ENCODE measurements at places on chromosomes 2 and 18. TPM values are rescaled to one million over a fixed set of nuclear protein-coding genes. Genes with fewer than 3 reads are reported as not detected.

C2orf66 gene
- total RNA-seq, result not detected

SOX11 gene
- total RNA-seq, result 40.7 TPM

- DNase-seq, result no peak
Measured at GRCh38 chr18:58183226-58183625, 139.2 kb downstream of the NEDD4L start.

DNA sequence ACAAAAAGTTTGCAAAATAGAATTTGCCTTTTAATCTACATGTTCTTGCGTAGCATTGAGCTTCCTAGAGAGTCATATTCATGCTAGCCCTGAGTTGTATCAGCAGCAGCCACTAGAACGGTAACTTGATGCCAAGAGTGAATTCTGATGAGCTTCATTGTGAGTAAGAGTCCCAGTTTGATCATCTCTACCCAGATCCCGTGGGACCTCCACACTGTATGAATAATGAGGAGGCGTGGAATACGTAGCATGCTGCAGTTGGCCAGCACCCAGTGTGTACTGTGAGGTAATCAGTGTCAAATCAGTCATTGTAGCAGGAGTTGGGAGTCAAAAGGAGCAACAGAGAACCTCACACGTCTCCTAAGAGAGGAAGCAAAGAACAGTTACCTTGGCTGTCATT is 197.9 kb downstream of the NEDD4L start:
- DNase-seq, result no peak

GRCh38 chr2:99880148-99880963 is 262.0 kb downstream of the AFF3 start:
- DNase-seq, result peak; percentile 33

DNA sequence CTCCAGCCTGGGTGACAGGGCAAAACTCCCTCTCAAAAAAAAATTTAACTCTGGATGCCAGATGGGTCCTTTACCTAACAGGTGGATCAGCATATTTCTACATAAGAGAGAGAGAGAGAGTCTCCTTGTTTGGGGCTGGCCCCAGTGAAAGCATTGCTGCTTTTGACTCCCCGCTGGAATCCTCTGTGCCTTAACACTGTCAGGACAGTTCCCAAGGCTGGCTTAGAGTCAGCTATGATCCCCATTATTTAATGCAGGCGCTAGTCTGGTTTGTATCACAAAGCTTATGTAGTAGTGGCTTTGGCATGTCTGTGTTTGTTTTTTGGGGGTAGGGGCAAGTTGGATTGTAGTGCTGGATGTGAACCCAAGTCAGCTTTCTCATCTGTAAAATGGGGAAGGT is 9.4 kb downstream of the INPP4A start:
- DNase-seq, result no peak

DNA sequence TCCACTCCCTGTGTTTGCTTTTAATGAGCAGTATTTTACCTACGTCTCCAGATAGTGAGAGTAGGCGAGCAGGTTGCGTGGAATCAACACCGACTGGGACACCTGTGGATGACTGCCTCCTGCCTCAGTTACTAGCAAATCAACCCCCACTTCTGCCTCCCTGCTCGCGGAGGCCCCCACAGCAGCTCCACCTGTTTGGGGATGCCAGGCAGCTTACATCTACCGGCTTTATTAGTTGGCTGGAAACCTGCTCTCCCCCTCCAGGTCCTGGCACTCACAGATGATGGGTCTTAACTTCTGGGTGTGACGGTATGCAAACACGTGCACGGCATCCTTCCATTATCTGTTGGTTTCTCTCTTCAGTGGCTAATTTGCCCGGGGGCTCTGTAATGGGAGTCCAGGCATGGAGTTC is 164.4 kb upstream of the SESTD1 start:
- DNase-seq, result no peak

DNA sequence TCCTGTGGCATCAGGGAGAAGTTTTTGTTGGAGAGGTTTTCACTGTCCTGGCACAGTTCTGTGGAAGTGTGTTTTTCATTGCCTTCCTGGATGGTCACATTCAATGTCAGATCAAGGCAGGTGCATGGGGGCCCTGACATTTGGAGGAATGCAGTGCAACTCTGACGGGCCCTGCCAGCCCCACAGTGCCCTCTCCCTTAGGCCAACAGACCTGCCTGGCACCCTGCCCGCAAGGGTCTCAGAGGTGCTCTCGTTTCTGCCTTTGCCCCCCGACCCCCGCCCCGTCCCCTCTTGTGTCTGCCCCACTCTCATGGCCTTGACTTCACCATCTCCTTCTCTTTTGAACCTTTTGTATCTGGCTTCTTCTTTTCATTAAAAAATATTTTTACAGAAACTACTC is 257.2 kb upstream of the HDAC4 start:
- no peak for DNase-seq

DNA sequence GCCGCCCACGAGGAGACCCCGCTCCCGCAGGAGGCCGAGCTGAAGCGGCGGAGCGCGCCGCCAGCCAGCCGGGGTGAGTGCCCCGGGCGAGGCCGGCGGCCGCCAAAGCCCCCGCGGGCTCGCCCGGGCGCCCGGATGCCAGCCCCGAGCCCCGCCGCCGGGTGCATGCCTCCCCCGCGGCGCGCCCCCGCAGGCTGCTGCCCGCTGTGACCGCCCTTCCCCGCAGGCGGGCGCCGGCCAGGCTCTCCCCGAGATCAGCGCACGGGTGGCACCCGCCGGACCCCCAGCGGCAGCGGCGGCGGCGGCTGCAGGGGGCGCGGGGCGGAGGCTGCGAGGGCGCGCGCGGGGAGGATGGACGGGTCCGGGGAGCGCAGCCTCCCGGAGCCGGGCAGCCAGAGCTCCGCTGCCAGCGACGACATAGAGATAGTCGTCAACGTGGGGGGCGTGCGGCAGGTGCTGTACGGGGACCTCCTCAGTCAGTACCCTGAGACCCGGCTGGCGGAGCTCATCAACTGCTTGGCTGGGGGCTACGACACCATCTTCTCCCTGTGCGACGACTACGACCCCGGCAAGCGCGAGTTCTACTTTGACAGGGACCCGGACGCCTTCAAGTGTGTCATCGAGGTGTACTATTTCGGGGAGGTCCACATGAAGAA is 470 bp downstream of the KCNF1 start:
- no peak for DNase-seq

DNA sequence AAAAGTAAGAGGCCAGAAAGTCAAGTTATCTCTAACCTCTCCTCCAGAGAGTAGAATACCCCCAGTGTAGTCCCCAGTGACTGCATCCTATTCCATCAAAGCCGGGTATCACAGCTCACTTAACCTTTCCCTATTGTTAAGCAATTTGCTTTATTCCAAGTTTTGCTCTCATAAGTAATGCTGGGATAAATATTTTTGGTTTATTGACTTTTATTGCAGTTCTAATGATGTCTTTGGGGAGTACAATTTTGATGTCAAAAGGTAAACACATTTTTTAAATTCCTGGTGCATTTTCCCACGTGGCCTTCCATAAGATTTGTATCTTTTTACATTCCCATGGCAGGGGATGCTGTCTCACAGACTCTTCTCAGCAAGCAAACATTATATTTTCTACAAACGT is 43.3 kb downstream of the CMPK2 start:
- no peak for DNase-seq

UGT1A8 gene
- total RNA-seq, result not detected

DNA sequence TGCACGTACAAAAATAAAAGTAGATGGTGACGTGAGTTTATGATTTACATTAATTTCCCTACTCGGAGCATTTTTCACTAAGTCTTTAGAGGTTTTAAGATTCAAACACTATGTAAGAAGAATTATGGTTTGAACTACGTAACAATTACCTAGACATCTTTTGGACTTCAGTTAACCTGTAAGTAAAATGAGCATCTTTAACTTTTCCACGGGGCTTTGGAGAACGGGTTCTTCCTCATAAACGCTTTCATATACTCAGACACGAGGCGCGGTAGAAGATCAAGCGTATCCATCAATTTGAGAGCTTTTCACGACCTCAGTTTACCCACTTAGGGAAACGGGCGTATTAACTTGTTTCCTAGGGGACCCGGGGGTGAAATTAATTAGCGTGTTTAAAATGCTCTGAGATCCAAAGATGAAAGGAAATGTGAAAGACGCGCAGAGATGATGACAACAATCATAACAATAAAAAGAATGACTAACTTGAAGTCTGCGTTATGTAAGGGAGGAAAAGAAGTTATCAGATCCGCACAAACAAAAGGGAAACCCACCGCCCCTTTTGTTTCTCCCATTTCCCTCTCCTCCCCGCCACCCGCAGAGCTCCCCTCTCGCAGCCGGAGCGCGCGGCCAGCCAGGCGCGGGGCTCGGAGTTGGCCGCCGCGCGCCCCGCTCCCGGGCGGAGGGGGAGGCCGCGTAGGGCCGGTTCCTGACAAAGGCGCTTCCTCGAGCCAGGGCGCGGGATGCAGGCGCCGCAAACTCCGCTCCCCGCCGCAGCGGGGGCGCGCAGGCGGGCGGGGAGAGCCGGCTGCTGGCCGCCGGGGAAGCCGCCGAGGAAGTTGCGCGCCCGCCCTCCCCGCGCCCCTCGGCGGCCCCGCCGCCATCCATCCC is 807 bp downstream of the PELI1 start:
- peak; percentile 74 for DNase-seq

DNA sequence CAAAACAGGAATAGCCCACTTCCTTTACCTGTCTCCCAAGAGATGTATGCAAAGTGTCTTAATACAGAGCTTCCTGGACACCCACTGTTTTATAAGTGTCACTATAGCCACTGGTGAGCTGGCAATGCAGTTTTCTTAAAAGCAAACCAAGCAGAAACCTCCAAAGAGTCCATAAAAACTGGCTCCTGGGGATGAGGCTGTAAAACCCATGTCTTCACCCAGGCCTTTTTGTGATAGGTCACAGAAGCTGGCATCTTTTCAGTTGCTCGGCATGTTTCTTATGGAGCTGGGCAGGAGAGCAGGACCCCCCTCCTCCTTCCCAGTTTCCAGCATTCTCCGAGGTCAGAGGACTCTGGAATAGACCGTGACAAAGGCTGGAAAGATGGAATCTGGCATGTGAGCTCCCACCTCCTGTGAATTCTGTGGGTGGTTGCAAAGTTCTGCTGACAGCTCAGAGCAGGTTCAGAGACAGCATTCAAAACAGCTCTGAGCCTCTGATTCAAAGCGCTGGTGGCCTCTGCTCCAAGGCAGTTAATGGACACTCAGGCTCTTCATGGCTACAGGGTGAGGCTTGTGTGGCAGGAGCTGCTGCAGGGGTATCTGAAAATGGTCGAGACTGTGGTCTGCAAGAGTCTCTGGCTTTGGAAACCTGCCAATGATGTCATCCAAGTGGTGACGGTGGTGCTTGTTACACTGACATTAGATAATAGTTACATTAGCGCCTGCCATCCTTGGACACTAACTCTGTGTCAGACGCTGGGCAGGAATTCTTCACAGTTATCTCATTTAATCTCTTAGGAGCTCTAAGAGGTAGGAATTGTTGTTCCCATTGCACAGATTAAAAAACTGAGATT is 283.4 kb downstream of the CLIP4 start:
- peak; percentile 15 for DNase-seq

- DNase-seq, result no peak
Measured at GRCh38 chr2:70261501-70261900, 3.6 kb downstream of the PCYOX1 start.
